ENCODE measurements at places on chromosomes 4 and X. TPM values are rescaled to one million over a fixed set of nuclear protein-coding genes. Genes with fewer than 3 reads are reported as not detected.

DNA sequence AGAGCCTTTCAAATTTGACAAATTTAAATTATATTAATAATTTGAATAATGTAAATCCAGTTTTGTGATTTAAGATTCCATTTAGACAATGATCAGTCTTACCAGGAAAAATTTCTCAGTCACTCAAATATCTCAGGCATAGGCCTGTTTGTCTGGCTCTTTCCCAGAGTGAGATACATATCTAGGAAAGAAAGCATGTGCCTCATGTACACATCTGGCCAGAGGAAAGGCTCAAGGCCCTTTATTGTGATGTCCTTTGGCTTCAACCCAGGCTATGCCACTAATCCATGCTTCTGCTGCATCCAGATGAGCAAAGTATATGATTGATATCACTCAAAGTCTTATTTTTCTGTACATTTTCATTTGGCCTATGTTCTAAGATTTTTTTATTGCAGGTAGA, 473.3 kb upstream of the ADGRL3 start:
- DNase-seq, result no peak

DNA sequence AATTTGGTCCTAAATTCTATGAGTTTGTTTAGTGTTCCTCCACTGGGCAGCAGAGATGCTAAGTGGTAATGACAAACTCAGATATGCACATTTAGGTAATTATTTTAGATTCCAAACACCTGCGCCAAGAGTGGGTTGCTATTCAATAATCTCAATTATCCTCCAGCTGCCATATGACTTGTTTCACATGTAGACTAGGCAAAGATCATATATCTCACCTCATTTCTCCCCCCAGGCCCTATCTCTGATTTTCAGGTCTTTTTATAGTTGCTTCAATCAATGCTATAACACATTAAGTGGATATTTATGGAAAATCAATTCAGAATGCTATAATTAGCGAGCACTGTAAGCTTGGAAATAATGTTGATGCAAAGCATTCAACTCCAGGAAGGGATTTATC, 217.6 kb downstream of the KCTD8 start:
- DNase-seq, result no peak

DNA sequence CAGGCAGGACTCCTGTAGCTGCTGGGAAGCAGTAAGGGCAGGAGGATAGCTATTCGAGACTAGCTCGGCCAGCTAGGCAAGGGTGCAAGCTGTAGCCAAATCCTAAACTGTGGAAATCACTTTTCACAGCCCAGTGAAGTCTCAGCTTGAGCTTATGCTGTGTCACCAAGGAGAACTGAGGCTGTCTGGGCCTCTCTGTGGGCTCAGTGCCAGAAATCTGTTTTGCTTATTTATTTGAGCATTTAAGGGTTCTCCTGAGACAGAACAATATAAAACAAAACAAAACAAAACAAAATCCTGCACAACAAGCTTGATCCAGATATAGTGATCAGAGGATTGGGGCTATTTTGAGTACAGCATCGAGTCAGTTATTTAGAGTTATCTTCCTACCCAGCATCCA, 97.5 kb downstream of the FANCB start:
- DNase-seq, result no peak

Gene CT45A3
- not detected for total RNA-seq

- no peak for DNase-seq
Observed at GRCh38 chr4:109435635-109436034, 2.0 kb downstream of the SEC24B start.

DNA sequence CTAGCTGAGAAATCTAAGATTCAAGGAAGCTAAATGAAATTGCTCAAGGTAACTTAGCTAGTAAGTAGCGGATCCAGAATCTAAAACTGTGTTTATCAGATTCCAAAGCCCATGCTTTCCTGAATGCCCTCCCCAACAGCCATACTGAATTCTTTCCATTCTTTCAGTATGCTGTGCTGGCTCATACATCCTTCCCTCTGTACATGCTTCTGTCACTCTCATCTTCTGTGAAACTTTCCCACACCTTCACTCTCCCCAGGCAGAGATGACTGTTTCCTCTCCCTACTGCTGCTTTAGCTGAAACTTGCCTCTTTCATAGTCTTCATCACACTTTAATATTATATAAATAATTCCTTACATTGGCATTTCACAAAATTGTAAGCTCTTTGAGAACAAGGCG, 39.3 kb upstream of the SMARCAD1 start:
- no peak for DNase-seq

Gene SRPX2
- total RNA-seq, result 37.4 TPM

DNA sequence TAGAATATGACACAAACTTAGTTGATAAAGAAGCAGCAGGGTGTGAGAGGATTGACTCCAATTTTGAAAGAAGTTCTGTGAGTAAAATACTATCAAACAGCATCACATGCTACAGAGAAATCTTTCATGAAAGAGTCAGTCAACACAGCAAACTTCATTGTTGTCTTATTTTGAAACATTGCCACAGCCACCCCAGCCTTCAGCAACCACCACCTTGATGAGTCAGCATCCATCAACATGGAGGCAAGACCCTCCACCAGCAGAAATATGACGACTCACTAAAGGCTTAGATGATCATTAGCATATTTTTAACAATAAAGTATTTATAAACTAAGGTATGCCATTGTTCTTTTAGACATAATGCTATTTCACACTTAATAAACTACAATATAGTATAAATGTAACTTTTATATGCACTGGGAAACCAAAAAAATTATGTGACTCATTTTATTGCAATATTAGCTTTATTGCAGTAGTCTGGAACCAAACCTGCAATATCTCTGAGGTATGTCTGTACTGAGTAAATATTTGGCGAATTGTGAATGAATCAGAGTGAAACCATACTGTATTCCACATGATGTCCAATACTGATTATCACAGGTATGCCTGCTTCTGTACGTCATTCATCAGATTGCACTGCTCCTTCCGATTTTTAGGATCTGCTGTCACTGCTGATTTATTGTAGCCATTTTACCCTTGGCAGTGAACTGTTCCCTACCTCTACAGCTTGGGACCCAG, 11.6 kb downstream of the FRMPD4 start:
- DNase-seq, result no peak

DNA sequence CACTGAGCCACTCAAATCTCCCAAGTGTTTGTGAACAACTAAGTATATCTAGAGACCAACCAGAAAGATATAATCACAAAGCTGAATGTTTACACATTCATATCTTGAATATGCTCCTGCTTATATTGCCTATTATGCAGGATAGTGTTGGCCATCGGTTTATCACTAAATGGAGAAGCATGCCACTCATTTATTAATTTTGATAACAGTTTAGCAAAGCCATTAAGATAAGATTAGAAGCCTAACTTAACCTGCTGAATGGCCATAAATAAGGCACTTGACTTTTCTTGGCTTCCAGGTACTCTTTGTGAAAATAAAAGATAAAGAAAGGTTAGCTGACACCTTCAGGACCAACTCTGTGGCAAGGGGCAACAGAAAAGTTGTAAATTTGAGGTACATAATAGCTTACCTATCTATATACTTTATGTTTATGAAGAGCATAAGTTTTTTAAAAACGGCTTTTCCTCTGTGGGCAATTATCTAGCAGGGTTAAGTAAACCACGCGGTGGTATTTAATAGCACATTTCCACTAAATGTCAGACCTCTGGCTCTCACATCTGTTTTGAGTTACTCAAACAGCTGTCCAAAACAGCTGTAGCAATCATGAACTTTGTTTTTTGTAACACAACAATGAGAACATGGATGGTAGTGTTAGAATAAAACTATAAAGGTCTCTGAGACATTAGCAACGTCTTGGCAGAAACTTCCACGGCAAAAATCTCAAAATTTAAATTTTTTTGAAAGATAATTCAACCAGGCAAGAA, 58.8 kb upstream of the FTHL17 start:
- DNase-seq, result no peak

Data from left cardiac atrium (tissue), 4 donors.